ENCODE measurements at places on chromosomes 11 and 22. TPM values are rescaled to one million over a fixed set of nuclear protein-coding genes. Genes with fewer than 3 reads are reported as not detected.

The SCUBE2 gene
- 13.2 TPM for total RNA-seq

The DDX25 gene
- total RNA-seq, result 5.6 TPM

The SMC1B gene
- 0.11 TPM for total RNA-seq

The CARD10 gene
- total RNA-seq, result 6.0 TPM

The LRRC32 gene
- total RNA-seq, result 25.8 TPM

The MS4A12 gene
- total RNA-seq, result not detected

The MEN1 gene
- 24.4 TPM for total RNA-seq

The KCNK4 gene
- 1.8 TPM for total RNA-seq

The KCNQ1 gene
- total RNA-seq, result 1.6 TPM

The CNTF gene
- 1.8 TPM for total RNA-seq

The DDI1 gene
- total RNA-seq, result not detected

The TCN2 gene
- 31.2 TPM for total RNA-seq

The C11orf97 gene
- not detected for total RNA-seq

The MAP6 gene
- total RNA-seq, result 57.5 TPM

The MIAT gene
- total RNA-seq, result 180 TPM

The MS4A1 gene
- 0.93 TPM for total RNA-seq

The MMP7 gene
- total RNA-seq, result 9.1 TPM

The CLMP gene
- total RNA-seq, result 39.9 TPM

The TRIM22 gene
- total RNA-seq, result 36.4 TPM

The OR4A16 gene
- total RNA-seq, result 4.2 TPM

The PVALB gene
- 3.2 TPM for total RNA-seq

The PYGM gene
- 24.2 TPM for total RNA-seq

The POU2AF1 gene
- total RNA-seq, result not detected

The TP53I11 gene
- 34.5 TPM for total RNA-seq

The PRG3 gene
- total RNA-seq, result not detected

The THY1 gene
- total RNA-seq, result 37.3 TPM

The OVOL1 gene
- 0.49 TPM for total RNA-seq

The MMP13 gene
- total RNA-seq, result not detected

The ISX gene
- total RNA-seq, result not detected

The CST6 gene
- total RNA-seq, result not detected

The DEPDC7 gene
- total RNA-seq, result 4.1 TPM

The IGF2 gene
- total RNA-seq, result 458 TPM

The TMEM151A gene
- total RNA-seq, result 4.0 TPM

The MPPED2 gene
- total RNA-seq, result 142 TPM

The TEX12 gene
- total RNA-seq, result 0.93 TPM

The OR51G2 gene
- total RNA-seq, result not detected

The RIMBP3C gene
- 1.2 TPM for total RNA-seq

The NXPE4 gene
- total RNA-seq, result not detected

The SYVN1 gene
- 29.2 TPM for total RNA-seq

The SYNGR1 gene
- 82.6 TPM for total RNA-seq

The TBX1 gene
- total RNA-seq, result 2.2 TPM

The ASCL2 gene
- total RNA-seq, result 0.82 TPM

The GGTLC3 gene
- not detected for total RNA-seq

The B4GALNT4 gene
- total RNA-seq, result 71.6 TPM

The WNT11 gene
- 6.9 TPM for total RNA-seq

The SLCO2B1 gene
- 9.3 TPM for total RNA-seq

Data from camera-type eye (tissue), 1 donor.